ENCODE measurements at places on chromosomes 16 and 17.

- no peak for DNase-seq
These were observed 60.0 kb downstream of the KLHDC4 start for GRCh38 chr16:87705771-87706277.

DNA sequence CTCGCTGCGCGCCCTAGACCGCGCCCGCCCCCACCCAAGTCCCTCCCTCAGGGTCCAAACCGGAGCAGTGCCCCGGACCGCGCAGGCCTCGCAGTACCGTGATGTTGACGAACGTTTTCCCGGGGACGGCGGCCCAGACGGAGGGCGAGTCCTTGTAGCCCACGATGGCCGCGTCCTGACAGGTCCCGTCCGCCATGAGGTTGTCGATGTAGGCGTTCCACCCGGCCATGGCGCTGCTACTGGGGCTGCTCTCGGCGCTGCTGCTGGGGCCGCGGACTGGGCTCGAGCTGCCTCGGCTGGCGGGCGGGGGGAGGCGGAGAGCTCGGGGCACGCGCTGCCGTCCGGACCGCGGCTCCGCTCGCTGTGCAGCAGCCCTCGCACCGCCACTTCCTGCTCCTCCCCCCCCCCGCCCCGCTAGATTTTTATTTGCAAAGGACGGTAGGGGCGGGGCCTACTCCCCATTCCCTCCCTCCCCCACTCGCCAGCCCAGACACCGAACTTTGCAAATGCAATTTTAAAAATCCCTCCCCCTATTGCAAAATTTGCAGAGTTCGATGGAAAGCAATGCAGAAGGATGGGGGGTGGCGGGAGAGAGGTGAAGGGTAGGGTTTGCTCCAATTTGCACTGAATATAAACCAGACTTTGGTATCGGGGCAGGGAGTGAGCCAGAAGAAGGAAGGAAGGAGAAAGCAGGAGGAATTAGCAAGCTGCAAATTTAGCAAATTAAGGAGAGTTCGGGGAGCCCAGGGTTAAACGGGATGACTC, at the start of gene PFN1:
TSS of gene PFN1 (minus strand) at position 365 of the 765 bp plus-strand sequence. CDS start at position 229, 136 bp downstream.
- peak; percentile 94 for DNase-seq

- no peak for DNase-seq
These were observed 251.6 kb downstream of the KCNJ2 start for GRCh38 chr17:70420861-70421445.

DNA sequence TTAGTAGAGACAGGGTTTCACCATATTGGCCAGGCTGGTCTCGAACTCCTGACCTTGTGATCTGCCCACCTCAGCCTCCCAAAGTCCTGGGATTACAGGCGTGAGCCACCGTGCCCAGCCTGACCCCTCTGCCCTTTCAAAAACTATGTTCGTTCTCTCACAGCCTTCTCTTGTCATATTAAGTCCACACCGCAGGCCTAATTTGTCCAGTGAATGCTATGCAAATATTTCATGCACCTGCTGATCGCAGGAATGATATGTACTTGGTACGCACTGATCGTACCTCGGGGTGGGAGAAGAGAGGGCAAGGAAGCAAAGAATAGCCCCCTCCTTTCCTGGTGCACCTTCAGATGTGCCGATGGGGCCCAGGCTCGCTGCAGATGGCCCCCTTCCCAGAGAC, 3.0 kb upstream of the BIRC5 start:
- DNase-seq, result no peak

Measured in inflammatory macrophage treated with lipopolysaccharide for 1 hour (primary cell).